GM12864 (cell line): ENCODE measurements at places on chromosomes 4 and X.

DNA sequence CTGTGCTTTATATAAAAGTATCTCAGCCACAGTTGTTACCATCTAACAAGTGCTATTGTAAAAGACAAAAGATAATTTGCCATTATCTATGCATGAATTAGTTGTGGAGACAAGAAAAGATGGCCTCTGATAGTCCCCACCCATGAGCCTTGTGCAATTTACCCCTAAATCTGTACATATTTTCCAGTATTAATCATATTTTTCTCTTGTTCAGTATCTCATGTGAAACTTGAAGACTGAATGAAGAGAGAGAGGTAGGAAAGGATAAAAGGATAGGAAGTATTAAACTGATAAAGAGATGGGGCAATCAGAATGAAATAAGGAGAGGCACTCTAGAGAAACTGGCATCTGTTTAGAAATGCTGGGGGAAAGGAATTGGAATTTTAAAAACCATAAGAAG lies 3.7 kb downstream of the MYOZ2 start:
- no peak for DNase-seq

GRCh38 chrX:150693725-150694574 lies 754 bp downstream of the MTMR1 start:
- DNase-seq, result peak; percentile 53

DNA sequence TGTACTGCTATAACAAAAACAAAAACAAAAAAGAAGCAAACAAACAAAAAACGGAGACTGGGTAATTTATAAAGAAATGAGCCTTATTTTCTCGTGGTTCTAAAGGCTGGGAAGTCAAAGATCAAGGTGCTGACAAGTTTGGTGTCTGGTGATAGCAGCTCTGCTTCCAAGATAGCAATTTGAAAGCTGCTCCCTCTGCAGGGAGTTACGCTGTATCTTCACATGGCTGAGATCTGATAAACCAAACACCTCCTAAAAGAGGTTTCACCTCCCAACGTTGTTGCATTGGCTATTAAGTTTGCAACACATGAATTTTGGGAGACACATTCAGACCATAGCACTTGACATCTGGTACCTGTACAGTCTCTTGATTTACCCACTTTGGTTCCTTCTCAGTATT lies 854.2 kb downstream of the CENPC start:
- DNase-seq, result no peak

DNA sequence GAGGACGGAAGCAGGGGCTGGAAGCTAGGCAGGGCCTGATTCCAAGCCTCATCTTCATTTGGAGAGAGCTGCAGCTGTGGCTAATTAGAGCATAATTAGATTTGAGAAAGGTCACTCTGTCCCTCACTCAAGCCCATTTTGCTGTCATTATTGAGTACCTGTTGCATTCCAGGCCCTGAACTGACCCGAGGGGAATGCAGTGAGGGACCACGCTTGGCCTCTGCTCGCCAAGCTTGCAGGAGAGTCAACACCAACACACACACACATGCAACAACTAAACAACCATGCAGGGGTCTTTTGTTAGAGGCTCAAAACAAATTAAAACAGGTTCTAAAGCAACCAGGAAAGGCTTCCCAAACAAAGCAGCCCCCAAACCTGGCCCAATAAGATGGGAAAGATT lies 52.7 kb upstream of the MAMLD1 start:
- DNase-seq, result no peak

GRCh38 chrX:111047575-111047974 lies 48.4 kb upstream of the PAK3 start:
- DNase-seq, result no peak

GRCh38 chr4:101356928-101357327 lies 9.6 kb upstream of the PPP3CA start:
- no peak for DNase-seq
